ENCODE measurements at places on chromosomes 2 and 18.

GRCh38 chr2:240197462-240198139 lies 57.1 kb upstream of the OTOS start:
- DNase-seq = no peak

DNA sequence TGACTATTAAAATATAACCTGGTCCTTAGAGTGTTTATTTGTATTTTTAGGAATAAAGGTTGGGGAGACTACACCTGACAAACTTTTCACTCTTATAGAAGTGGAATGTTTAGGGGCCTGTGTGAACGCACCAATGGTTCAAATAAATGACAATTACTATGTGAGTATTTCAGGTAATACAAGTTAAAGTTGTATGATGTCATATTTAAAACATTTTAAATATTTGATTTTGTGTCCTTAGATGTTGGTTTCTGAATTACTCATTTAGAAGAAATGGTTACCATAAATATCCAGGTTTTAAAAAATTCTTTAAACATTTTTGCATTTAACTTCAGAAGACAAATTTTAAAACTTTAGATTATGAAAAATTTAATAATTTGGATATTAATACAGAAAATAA lies 11.8 kb upstream of the ANKRD12 start:
- no peak for DNase-seq

GRCh38 chr2:60735496-60736250 lies 20.4 kb upstream of the PAPOLG start:
- no peak for DNase-seq

- DNase-seq = no peak
Measured at GRCh38 chr2:219173176-219173575, 3.3 kb upstream of the SLC23A3 start.

DNA sequence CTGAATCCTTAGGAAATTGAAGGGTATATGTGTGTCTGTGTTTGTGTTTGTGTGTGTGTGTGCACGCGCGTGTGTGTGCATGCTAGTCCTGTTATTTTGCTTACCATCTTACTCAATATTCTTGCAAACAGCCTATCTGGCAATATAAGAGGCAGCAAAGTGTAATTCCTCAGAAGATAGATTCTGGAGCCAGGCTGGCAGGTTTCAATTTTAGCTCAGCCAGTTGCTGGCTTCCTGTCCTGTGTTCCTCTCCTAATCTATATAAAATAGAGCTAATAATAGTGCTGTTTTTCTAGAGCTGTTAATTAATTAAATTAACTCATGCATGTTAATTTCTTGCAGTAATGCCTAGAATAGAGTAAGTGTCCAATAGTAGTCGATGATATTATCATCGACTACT lies 256.2 kb downstream of the PIK3C3 start:
- no peak for DNase-seq

DNA sequence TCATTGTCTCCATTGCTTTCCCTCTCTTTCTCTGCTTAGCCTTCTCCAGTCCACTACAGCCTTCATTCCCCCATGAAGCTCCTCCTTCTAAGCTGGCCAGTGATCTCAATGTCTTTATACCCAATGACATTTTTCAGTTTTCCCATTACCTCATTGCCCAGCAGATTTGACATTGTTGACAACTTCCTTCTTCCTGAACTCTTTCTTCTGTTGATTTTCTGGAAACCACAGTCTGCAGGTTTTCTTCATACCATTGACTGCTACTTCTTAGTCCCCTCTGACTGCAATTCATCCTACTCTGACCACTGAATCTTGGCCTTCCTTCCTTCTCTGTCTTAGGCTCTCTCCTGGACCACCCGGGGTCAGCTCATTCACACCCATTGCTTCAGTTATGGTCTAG lies 22.9 kb upstream of the SPP2 start:
- DNase-seq = no peak

DNA sequence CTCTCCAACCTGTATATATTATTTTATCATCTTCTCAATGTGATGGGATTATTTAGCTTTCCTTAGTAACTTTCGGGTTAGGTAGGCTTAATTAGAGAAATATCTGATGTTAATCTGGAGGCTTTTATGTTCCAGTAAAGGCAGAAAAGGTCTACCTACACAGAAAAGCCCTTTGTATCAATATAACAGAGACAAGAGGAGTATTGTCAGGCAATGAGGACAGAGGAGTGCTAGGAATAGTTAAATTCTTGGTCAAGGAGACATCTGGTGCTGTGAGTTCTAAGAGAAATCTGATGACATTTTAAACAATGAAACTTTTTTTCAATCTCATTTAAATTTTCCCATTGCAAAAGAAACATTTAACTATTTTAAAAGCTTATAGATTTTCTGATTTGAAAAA lies 36.1 kb downstream of the DPP4 start:
- no peak for DNase-seq

- DNase-seq = no peak
Measured at GRCh38 chr2:145653553-145653952, 1133.6 kb upstream of the ZEB2 start.

DNA sequence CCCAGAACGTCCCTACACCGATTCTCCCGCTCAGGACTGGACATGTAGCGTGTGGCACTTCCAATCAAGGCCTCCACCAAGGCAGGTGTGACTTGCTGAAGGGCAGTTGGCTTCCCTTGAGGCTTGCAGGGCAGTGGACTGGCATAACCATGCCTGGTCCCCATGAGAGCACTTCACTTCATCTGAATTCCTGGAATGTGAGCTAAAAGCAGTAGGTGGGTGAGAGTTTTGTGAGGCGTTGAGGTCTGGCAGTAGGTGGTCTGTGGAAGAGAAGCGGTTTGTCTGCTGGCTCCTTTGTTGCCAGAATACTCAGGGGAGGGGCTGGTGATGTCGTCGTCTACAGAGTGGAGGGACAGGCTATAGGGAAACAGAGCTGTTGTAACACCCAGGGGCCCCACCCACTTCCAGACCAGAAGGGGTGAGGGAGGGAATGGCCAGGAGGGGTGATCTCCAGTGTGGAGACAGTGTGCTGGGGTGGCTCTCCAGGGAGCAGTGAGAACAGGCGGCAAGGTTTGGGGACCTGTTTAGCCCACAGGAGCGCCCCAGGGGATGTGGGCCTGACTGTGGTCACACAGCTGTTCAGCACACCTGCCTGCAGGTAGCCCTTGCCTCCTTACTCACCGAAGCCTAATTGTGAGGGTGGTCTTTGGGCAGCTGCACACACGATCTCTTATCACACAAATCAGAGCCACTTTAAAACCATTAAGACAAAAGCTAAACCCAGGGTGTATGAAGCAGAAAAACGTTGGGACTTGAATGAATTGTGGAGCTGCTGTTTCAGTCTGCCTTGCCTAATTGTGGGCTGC lies 21.5 kb upstream of the ALKAL2 start:
- DNase-seq = no peak

DNA sequence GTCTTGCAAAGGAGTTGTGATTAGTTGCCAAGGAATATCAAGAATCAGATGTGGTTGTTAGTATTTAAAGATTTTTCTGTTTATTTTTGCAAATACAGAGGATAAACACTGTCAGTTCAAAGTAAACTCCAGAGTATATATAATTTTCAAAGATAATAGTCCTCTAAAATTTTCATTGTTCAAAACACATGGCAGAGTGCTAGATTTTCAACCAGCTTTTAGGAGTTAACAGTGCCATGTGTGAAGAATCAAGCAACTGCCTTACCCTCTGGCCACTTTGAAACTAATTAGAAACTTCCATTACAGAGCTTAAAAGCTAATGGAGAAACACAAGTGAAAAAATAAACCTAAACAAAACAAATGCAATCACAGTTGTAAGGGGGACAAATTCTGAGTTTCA lies 1605.6 kb upstream of the ZEB2 start:
- no peak for DNase-seq

DNA sequence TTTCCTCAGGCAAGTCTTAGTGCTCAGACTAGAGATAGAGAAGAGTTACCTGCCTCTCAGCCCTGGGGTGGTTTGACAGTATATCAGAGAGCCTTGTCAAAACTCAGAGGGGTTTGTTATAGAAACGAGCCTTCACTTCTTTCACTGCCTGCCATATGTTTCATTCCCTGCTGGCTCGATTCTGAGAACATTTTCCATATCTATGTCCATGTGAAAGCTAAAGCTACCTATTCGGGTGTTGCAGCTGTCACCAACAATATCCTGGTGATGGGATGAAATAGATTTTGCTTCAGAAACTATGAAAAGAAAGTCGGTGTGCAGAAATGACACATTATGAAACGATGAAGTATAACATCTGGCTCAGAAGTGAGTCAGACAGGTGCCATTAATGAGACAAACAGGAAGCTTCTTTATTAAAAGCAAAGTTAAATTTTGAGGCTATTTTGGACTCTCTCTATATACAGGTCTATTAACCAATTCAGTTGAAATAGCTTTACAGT lies 56.1 kb upstream of the TANK start:
- DNase-seq = no peak

- no peak for DNase-seq
Measured at GRCh38 chr2:4140281-4140970, 437.1 kb downstream of the DCDC2C start.

GRCh38 chr18:52408800-52409302 lies 68.9 kb downstream of the DCC start:
- no peak for DNase-seq

DNA sequence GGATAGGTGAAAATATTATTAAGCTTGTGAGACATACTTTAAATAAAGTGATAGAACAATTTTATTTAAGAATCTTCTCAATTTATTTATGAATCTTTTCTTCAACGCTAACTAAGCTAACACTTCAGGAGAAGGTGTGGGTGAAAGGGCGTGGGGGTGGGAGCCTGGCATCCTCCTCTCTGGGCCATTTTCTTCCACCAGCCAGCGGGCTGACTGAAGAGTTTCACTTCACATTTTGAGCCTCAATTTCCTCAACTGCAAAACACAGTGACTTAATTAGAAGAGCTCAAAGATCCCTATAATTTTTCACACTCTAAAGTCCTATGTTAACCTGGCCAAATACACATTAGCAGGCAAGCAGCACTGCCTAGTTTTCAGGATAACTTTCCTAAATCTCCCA lies 94.8 kb downstream of the FTCDNL1 start:
- no peak for DNase-seq

DNA sequence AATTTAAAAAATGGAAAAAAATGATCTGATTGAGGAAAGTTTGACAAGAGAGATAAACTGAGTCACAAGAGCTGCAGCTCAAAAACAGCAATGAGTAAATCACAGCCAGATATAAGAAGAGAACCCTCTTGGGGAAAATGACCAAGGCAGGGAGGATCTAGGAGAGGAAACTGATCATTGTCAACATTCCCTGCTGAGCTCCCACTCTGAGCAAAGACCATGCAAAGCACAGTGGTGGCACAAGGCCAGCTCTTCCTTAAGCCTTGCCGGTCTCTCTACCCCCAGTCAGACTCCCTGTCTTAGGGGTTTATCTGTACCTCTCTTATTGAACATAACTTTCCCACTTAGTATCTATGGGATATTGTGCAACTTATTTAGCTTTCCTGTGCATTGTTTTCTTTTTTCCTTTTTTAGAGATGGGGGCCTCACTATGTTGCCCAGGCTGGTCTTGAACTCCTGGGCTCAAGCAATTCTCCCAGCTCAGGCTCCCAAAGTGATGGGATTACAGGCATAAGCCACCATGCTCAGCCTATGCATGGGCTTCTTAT lies 54.0 kb upstream of the PPP1CB start:
- no peak for DNase-seq

DNA sequence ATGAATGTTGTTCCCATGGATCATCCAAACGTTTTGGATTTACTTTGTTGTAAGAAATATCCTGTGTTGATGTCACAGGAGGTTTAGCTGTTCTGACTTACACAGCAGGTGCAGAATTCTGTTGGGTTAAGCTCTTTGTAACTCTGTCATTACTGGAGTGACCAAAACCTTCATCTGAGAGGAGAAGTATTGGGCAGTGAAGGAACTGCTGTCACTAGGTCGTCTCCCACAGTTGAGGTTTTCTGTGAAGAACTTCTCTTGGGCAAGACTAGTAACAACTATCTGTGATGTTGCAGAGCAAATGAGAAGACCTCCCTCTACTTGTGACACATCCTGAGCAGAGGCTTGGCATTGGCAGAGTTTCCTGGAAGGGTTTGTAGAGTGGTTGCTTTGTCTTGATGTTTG lies 2.9 kb downstream of the SPTBN1 start:
- no peak for DNase-seq

GRCh38 chr2:43070676-43071502 lies 155.5 kb downstream of the ZFP36L2 start:
- DNase-seq = no peak

GRCh38 chr18:55694291-55694690 lies 106.3 kb upstream of the TCF4 start:
- DNase-seq = no peak

DNA sequence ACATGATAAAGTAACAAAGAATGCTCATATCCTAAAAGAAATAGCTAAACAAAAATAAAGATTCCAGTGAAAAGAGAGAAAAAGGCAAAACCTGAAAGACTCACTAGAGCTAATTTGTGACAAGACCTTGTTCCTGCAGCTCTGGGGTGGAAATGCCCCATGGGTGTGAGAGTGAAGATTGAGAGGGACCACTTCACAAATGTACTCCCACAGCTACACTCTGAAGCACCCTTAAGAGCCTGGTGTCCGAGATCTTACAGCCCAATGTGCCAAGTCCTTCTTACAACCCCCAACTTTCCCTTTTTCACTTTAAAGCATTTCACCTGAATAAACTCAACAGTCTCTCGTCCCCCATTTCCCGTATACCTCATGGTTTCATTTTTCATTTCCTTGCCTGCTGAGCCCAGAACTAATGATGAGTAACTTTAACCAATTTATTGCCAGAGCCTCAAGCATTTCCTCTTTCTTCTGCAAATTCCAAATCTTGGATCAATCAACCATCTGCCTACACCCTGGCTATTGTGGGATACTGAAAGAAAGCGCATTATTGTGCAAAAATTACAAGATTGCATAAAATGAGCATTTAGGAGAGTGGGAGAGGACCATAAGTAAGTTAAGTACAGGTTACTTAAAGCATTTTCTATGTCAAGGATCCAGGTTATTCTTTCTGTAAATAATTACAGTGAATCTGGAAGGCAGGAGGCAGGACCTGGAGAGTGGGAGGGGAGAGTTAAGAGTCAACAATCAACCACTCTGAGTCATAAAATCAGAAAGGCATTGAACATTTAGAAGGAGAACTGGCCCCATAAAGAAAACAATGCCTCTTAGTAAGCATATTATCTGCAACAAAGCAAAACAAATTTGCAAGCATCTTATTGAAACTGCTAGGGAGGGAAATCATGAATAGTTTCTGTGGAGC lies 804.4 kb upstream of the CELF4 start:
- no peak for DNase-seq

GRCh38 chr2:23283-23682 lies 23.0 kb downstream of the FAM110C start:
- no peak for DNase-seq

DNA sequence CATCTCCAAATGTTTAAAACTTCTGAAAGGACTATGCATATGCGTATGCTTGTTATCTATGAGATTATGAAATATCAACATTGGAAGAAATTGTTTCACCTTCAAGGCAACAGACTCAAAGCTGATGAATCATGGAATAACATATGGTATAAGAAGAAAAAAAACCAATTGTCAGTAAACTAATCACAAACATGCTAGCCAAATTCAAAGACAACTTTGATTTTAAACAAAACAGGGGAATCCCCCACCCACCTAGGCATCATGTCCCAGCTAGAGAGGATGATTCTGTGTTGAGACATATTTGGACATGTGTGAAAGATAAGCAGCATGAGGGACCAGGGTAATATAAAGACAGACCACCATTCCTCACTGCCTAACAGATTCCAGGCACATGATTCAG lies 147.7 kb downstream of the WDPCP start:
- no peak for DNase-seq

Data from NCI-H1417 treated with DMSO at 0.1 percent for 48 hours (cell line).